Thyroid gland (tissue), 4 donors: ENCODE measurements at places on chromosomes 7 and 10.

DNA sequence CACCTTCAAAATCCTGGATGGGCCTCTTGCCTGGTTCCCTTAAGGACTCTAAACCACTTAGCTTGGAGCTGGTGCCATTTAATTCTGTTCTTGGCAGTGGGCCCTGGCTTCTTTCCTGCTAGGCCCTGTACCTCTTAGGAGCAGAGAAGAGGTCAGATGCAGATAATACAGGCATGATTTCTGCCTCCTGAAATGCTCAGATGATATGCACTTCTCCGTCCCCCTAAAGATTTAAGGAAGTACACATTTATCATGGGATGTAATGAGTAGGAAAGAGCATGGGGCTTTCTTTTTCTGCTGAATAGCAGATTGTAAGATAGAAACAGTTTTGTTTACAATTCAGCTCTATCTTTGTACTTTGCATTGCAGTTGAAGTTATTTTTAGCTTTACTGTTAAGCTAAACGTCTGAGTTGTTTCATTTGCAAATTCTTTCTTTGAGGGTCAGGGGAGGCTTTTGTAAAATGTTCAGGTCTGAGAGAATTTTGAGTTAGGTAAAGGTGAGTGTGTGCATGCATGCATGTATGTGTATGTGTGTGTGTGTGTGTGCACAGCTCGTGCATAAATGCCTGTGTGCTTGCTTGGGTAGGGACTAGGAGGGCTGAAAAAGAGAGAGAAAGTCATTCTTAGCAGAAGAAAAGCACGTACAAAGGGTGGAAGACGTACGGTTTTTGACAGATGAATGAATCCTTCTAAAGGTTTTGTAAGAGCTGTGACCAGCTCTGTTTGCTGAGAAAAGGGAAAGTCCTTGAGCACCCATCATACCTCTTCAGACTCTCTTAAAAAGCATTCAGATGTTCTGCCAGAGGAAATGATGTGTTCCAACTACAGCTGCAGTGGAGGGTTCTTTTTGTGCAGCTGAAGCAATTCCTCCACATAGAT is 364.2 kb downstream of the AUTS2 start:
- DNase-seq, result peak; percentile 86

GRCh38 chr7:154990964-154991540 is 11.9 kb downstream of the PAXIP1 start:
- DNase-seq, result no peak

- no peak for DNase-seq
Observed at GRCh38 chr7:50147951-50148808, 55.1 kb upstream of the ZPBP start.

DNA sequence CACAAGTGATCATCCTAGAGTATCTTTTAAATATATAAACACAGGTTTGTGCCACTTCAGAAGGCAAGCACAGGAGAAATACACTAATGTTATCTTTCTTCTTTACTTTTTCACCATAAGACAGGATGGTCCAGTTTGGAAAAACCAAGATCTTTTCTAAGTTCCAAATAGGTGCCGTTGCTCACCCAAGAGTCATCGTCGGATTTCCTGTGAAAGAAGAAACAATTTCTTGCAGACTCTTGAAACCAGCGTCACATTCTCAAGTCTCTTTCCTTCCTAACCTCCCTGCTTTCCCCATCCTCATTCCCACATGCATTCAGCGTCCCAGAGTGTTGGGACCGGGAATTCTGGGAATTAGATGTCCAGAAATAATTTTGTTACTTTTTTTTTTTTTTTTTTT is 42.8 kb upstream of the GSDME start:
- DNase-seq, result no peak

DNA sequence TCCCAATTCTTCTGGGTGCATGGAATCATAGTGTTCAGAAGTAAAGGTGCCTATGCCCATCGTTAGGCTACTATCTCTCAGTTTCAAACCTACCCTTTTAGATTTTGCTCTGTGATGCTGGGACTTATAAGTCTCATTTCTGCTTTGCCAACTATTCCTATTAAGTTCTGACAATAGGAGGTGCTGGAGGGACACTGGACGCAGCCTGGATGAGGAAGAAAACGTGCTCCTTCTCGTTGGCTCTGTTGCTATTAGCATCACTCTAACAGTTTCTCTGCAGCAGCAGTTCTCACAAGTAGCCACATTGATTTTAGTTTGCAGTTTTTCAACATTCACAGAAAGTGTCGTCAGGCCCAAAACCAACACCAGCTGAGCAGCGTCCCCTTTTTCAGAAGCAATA is 72.4 kb downstream of the ABCC2 start:
- DNase-seq, result no peak

DNA sequence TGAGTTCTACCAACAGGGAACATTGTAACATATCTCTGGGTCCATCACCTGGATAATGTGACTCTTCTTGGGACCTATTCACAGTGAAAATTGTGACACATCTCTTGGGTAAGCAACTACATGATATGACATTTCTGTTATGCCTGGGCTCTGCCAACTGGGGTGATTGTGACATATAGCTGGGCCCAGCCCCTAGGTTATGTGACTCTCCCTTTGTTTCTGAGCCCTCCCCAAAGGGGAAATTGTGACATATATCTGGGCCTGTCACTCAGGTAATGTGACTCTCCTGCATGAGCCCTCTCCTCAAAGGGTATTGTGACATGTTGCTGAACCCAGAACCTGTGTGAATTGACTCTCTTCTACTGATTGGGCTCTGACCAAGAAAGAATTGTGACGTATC is 22.4 kb upstream of the ZNF107 start:
- no peak for DNase-seq

- no peak for DNase-seq
Observed at GRCh38 chr10:99457813-99458212, 27.4 kb upstream of the GOT1 start.

DNA sequence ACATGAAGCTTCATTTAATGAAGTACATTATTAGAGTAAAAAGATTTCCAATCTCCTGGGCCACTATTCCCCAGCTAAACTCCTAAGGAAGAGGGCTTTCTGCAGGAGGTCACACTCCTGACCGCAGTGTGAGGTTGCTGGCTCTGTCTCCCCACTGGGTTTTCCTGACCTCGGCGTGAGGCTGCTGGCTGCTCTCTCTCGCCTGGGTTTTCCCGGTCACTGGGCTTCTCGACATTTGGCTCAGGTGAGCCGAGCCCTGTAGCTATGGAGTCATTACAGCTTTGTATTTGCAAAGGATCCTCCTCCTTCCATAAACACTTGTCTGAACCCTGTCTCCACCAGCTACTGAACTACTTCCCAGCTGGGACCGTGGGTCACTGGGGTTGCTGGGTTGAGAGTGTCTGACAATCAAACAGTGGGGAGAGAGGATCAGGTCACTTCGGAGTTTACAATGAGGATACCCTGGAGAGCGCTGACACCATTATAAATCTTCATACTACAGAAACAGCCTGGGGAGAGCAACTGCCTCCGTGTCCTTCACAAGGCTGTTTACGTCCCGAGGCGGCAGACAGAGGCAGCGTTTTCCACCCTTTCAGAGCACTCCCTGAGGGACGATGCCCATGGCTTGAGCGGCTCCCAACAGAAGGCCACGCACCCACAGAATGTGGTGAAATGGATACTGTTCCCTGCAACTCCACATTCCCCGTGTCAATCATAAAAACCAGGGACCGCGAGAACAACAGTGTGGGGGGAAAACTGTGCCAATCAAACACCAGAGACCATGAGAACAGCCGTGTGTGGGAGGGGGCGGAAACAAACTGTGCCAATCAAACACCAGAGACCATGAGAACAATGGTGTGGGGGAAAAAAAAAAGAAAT is 226.2 kb downstream of the ZMYND11 start:
- DNase-seq, result no peak

GRCh38 chr10:70417568-70417967 is 13.6 kb downstream of the EIF4EBP2 start:
- DNase-seq, result no peak

DNA sequence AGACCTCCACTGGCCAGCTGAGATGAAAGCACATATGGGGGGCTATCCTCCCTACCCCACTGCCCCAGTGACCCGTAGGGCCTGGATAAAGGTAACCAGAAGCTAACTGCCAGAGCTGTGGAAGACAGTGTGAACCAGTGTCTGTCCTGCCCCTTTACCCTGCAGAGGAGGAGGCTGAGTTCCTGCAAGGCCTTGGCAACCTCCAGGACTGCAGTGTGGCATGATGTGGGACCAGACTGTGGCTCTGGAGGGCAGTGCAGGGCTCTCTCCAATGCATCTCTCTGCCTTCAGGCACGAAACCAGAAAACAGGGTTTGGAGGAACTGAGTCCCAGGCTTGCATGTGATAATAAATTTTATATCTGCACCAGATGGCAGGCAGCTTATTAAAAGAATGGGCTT is 93.1 kb downstream of the EPC1 start:
- no peak for DNase-seq

DNA sequence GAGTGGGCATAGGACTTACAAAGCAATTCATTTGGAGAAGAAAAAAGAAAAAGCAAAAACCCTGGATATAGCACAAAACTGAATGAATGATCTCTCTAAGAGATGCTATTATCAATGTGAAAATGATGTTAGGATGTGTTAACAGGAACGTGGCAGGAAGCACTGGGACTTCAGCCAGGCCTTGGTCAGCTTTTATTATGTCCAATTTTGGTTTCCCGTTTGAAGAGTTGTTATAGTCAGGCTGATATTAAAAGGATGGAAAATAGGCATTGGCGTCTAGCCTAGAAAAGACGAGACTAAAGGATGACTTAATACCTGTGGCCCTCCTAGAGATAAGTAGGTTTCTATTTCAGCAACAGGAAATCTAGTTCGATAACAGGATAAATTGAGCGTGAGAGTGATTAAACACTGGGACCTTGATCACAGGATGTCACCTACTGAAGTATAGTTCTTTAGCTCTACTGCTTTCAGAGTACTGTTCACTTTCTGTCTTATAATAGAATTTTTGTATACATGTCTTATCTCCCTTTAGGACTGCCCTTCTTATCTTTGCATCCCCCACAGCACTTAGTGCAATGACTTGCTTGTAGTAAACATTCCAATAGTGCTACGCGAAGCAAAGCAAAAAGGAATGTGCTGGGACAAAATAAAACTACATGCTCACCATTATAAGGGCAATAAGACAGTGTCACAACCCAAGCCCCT is 99.8 kb upstream of the AGBL3 start:
- DNase-seq, result peak; percentile 19

DNA sequence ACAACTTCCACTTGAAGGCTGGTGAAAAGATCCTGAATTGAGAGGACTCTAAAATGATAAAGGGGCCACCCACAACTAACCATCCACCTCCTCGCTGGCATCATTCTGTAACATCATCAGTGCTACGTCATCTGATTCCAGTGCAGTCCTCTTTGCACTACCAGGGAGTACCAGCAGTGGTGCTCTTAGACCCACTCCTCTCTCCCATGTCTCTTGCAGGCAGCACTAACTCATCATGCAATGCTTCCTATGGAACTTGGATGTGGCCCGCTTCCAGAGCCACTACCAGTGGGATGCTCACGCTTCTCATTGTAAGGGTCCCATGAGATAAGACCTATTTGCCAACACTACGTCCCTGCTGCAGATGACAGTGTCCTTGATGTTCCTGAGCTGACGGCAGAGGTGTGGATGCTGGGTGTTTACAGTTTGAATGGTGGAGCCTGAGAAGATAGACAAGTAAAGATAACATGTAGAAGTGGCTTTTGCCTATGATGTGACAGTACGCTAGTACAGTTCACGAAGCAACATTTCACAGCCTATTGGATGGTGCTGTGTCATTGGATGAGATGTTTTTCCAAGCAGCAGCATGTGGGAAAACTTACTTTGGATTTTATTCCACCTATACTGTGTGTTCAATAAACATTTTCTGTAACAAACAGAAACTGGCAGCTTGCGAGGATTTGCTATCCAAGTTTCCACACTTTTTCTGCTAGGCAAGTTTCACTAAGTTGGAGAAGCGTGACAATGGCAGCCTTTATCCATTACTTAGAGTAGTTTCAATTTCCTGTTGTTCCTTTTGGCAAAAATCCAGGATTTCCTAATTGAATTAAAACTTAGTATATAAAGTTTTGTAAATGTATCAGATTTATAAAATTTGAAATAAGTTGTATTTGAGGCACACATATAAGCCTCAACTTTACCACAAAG is 35.8 kb upstream of the COBL start:
- DNase-seq, result no peak

GRCh38 chr10:130766071-130766470 is 545.5 kb downstream of the TCERG1L start:
- DNase-seq, result no peak

DNA sequence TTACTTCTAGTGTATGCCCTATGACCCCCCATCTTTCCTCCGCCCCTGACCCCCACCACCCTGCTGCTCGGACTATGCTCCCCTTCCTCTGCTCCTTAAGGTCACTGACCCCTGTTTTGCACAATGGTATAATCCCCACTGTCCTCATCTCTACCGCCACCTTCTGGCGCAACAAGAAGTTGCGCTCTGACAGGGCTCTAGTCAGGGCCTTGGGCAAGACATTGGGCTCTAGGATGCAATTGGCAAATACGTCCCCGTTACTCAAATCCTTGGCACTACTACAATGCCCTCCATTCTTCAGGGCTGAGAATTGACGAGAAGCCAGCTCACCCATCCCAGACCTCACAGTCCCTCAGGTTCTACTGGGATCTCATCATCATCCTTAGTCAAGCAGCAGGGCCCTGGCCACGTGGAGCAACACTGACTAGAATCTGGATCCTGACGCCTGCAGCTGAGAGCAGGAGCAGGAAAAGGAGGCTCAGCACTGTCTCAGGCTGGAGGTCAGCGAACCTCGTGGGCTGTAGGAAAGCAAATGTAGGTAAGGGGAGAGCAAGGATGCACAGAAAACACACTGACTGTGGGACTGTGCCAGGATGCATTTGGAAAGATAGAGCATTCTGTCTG is 10.6 kb downstream of the LRIT2 start:
- peak; percentile 10 for DNase-seq

DNA sequence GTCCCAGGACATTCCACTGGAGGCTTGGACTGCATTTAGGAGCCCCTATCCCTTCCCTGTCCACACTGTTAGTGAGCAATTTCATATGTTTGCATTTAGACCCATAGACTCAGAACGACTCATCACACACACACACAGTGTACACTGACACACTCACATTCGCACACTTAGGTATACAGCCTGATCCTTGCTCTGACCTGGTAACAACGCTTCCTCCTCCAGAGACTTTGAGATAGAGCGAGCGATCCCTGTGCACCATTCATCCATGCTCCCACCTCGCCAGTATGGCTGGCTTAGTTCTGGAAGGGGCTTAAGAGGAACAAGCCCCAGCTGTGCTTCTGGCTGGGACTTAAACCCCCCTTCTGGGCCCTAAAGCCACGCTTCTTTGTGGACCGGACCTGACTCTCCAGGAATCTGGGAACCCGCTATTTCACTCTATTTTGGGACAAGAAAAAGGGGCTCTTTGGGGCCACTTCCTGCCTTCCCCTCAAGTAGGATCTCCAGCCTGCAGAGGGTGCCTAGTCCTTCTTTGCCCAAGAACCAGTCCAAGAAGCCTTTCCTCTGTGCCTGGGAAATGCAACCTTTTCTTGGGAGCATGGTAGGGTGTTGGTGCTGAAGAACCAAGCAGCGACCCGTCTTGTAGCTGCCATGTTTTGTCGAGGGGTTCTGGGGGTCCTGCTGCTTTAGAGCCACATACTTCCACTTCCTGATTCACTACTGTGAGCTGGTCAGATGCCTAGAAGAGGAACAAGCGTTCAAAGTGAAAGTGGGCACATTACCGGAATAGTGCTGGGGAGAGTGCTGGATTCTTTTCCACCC is 1.1 kb upstream of the HOXA13 start:
- DNase-seq, result no peak
